ENCODE measurements at places on chromosomes 12 and 14. TPM values are rescaled to one million over a fixed set of nuclear protein-coding genes. Genes with fewer than 3 reads are reported as not detected.
A peak's percentile ranks its signal among the peaks of the same experiment; 100 is the strongest.

GRCh38 chr12:88153959-88154358, 11.9 kb downstream of the TMTC3 start:
- H3K27ac ChIP-seq, result no peak overlapping the region
- peak; percentile 50 for DNase-seq
- H3K36me3 ChIP-seq, result peaks cover 3% of the 10 kb centered on the region
- no peak overlapping the region for H3K4me3 ChIP-seq

RAB5B gene
- 62.1 TPM for total RNA-seq

LMNTD1 gene
- 0.18 TPM for total RNA-seq

- H3K4me3 ChIP-seq, result no peak overlapping the region
- H3K27ac ChIP-seq, result peak overlapping the region; percentile 31
- no peaks in the 10 kb centered on the region for H3K4me1 ChIP-seq
- DNase-seq, result peak; percentile 82
- H3K36me3 ChIP-seq, result no peaks in the 10 kb centered on the region
Measured at GRCh38 chr14:52801014-52801712, 9.8 kb upstream of the GNPNAT1 start.

ZBTB42 gene
- total RNA-seq, result 3.3 TPM

TAS2R14 gene
- 2.5 TPM for total RNA-seq

DNA sequence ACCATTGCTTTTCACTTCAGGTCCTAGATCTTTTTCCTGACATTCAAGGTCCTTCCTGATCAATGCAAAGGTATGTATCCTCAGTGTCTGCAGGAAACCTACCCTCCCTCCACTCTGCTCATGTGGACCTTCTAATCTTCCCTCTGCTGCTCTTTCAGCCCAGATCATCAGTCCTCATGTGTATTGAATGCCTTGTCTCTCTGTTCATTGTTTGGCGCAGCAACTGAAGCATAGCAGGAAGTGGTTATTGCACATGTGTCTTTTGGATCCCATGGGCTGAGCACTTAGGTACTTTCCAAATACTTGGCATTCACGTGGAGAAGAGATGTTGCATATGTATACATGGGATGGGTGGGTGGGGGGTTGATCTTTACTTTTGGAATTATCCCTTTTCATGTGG, 4.3 kb upstream of the NIN start:
- H3K4me3 ChIP-seq, result no peak overlapping the region
- peaks cover 5% of the 10 kb centered on the region for H3K4me1 ChIP-seq
- H3K27me3 ChIP-seq, result peaks cover 2% of the 10 kb centered on the region
- no peaks in the 10 kb centered on the region for H3K36me3 ChIP-seq

DNA sequence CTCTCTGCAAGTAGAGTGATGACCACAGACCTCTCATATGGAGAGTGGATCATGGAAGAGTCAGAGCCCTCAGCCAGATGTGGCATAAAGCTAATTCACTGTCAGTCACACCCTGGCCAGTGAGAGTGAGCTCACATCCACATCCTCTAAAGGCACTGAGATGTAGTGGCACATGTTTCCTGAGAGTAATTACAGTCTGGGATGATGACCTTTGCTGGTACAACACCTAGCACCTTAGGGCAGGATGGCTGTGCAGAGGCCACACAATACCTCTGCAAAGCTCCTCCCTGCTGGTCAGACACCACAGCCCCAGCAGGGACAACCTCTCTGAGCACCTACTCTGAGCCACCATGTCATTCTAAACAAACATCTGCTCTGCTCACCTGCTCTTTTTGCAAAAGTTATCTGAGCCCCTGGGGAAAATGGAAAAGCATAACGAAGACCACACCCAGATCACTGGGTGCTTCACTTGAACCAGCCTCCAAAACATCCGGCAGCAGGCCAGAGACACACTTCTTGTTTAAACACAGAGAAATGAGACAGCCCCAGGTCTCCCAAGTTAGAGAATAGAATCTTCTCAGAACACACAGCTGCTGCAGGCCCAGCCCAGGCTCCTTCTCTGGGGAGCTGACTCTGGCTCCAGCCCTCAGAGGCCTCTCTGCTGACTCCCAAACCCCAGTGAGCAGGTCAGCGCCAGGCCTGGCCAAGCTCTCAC, 30.3 kb downstream of the PITPNM2 start:
- no peak overlapping the region for H3K27ac ChIP-seq
- H3K36me3 ChIP-seq, result no peaks in the 10 kb centered on the region
- no peak overlapping the region for H3K4me3 ChIP-seq
- H3K4me1 ChIP-seq, result peaks cover 18% of the 10 kb centered on the region

CMTM5 gene
- 1.1 TPM for total RNA-seq

KRT8 gene
- total RNA-seq, result 1.1 TPM

GMFB gene
- total RNA-seq, result 41.7 TPM

GRCh38 chr12:22855456-22855855, 230.5 kb downstream of the ETNK1 start:
- H3K27me3 ChIP-seq, result no peaks in the 10 kb centered on the region
- no peak overlapping the region for H3K4me3 ChIP-seq
- no peak overlapping the region for H3K27ac ChIP-seq

OR6C2 gene
- not detected for total RNA-seq

DNA sequence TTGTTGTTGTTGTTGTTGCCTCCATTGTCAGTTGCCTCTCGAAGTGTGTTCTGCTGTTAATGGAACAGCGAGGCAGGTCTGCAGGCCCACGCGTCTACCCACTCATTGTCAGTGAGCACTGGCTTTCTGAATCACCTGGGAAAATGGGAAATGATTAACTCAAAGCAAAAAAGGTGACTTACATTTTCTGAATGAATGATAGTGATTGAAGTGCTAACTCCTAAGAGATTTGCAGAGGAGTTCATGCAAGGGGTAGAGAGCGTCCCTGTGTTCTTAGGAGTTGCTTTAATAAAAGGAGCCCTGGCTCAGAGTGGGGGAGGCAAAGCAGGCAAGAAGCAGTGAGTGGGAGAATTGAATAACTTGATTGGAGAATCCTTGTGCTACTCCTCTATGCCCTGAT, 177.6 kb downstream of the CAND1 start:
- H3K27ac ChIP-seq, result no peak overlapping the region
- peaks cover 5% of the 10 kb centered on the region for H3K4me1 ChIP-seq
- H3K36me3 ChIP-seq, result no peaks in the 10 kb centered on the region
- DNase-seq, result no peak
- no peak overlapping the region for H3K4me3 ChIP-seq
- H3K27me3 ChIP-seq, result no peaks in the 10 kb centered on the region

- H3K27me3 ChIP-seq, result no peaks in the 10 kb centered on the region
- no peak for DNase-seq
- peaks cover 5% of the 10 kb centered on the region for H3K36me3 ChIP-seq
- no peak overlapping the region for H3K27ac ChIP-seq
- no peaks in the 10 kb centered on the region for H3K4me1 ChIP-seq
- H3K4me3 ChIP-seq, result no peak overlapping the region
Measured at GRCh38 chr14:55359307-55359706, 52.3 kb downstream of the ATG14 start.

DNA sequence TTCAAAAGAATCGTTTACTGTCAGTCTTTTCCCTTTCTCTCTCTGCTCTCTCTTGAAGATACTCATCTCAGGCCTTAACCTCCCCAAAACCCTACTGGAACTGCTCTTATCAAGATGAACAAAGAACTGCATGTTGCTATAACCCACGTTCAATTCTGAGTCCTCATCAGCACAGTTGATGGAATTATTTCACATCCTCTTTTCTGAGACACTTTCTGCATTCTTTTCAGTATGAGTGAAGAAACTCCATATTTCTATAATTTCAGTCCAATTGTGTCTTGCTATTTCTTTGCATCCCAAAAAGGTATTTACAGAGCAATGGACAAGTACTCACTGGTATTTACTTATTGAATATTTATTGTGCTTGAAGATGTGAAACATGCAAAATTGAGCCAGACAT, 160.1 kb upstream of the CPNE8 start:
- DNase-seq, result no peak
- H3K36me3 ChIP-seq, result no peaks in the 10 kb centered on the region
- no peaks in the 10 kb centered on the region for H3K27me3 ChIP-seq
- no peak overlapping the region for H3K4me3 ChIP-seq

DNA sequence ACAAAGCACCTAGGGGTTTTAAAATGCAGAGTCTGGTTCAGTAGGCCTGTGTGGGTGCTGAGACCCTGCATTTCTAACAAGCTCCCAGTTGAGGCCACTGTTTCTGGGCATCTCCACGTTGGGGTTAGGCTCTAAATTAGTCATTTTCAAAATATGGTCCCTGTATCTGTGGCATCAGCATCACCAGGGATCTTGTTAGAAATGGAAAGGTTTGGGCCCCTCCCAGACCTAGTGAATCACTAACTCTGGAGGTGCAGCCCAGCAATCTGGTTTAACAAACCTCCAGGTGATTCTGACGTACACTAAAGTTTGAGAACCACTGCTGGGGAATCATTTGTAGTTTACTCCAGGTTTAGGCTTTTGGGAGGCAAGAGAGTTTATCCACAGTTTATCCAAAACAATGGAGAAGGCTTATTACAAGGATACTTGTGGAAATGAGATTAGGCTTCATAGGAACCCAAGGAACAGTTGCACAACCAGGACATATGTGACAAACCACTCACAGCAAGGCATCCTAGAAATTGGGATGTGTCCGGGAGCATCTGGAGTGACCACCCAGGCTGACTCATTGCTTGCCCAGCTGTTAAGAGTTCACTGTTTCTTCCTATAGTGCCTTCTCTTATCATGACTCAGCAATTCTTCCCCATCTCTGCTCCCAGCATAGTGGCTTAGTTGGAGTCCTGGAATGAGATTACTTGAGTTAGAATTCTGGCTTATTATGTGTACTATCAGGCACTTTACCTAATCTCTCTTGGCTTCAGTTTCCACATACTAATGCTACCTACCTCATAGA, 71.6 kb upstream of the STXBP6 start:
- peaks cover 3% of the 10 kb centered on the region for H3K4me1 ChIP-seq
- no peaks in the 10 kb centered on the region for H3K27me3 ChIP-seq
- H3K4me3 ChIP-seq, result no peak overlapping the region

SPX gene
- 12.9 TPM for total RNA-seq

C12orf50 gene
- 0.09 TPM for total RNA-seq

CCDC175 gene
- total RNA-seq, result not detected

DNA sequence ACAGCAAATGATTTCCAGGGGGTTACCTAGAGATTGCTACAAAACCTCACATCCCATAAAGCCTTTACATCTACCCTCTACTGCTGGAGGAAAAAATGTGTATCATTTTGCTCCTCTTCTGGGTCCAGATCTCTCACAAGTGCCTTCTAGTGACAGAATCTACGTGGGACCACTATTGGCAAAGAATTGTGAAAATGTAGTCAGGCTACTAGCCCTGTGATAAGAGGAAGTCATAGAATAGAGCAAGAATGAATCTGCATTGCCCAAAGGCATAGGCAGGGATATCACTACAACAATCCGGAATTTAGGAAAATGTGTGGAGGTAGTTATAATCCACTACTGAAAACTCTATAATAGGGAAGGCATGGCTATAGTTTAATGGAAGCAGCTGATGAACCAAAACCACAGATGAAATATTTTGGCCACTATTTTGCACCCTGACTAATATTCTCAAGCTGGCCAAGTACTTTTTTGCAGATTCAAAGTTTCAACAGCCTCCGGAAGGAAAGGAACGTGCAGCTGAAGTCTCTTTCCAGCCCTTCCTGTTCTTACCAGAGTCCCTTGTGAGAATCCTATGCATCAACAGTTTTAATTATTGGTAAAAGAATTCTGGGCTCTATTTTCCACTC, 176.8 kb downstream of the PHLDA1 start:
- no peaks in the 10 kb centered on the region for H3K36me3 ChIP-seq
- no peak overlapping the region for H3K4me3 ChIP-seq
- H3K4me1 ChIP-seq, result peaks cover 8% of the 10 kb centered on the region

GRCh38 chr12:97203408-97203807, 259.2 kb upstream of the RMST start:
- no peak overlapping the region for H3K27ac ChIP-seq
- H3K36me3 ChIP-seq, result no peaks in the 10 kb centered on the region
- H3K27me3 ChIP-seq, result no peaks in the 10 kb centered on the region

ERO1A gene
- 16.4 TPM for total RNA-seq

ERP27 gene
- 0.13 TPM for total RNA-seq

DNA sequence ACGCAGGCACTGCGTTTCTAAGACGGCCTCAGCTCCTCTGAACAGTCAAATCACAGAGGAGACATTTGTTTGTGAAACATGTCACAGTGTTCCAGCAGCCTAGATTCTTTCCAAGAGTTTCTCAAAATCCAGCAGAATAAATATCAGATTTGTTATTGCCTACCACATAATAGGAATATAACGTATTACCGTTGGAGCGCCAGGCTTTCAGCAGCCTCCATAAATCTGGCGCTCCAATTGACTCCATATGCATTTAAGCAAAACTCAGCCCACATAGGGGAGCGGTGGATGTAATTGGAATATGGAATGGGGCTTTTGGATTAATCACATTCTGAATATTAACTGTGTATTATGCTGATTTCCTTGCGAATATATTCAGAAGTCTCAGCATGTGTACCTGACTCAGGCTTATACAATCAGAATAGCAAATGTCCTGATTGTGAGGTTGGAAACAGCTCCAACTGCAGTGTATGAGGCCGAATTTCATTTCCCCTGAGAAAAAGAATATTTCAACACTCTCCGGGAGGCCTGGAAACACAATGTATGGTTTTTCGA, 174.0 kb downstream of the ASCL4 start:
- DNase-seq, result peak; percentile 93
- no peaks in the 10 kb centered on the region for H3K4me1 ChIP-seq
- H3K27me3 ChIP-seq, result no peaks in the 10 kb centered on the region
- H3K27ac ChIP-seq, result peak overlapping the region; percentile 45
- no peak overlapping the region for H3K4me3 ChIP-seq

PRR4 gene
- 4.8 TPM for total RNA-seq

DNA sequence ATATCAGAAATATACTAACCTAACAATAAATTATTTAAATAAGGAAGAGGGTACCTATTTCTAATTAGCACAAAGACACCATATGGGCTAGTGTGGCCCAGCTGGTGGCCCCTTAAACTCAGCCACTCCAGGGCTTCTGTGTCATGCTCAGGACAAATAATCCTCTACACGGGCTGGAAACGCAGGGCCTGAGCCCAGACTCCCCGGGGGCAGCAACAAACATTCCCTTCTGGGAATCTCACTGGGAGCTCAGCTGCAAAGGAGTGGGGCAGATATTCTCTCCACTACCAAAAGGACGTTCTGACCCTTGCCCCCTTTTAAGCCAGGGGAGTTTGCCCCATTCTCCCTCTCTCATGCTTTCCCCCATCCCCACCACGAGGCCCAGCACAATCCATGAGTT, 43.7 kb upstream of the ELK3 start:
- H3K36me3 ChIP-seq, result no peaks in the 10 kb centered on the region
- no peaks in the 10 kb centered on the region for H3K4me1 ChIP-seq
- no peaks in the 10 kb centered on the region for H3K27me3 ChIP-seq
- H3K27ac ChIP-seq, result no peak overlapping the region

DNA sequence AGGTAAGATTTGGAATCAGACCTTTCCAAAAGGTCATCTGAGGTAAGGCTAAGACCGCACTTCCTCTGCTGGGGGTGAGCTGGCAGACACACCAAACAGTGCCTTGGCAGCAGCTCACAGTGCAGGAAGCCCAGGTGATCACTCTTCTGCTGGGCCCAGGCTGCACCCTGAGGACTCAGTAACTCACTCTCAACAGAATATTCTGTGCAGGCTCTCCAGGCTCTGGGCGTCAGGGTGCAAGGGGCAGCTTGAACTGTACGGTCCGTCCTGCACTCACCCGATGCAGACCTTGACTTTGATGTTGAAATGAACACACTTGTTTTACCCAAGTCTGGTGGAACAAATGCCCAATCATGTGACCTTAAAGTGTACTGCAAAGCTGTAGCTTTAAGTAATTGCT, 6.0 kb downstream of the ALKBH2 start:
- H3K27me3 ChIP-seq, result no peaks in the 10 kb centered on the region
- no peak for DNase-seq
- H3K27ac ChIP-seq, result no peak overlapping the region
- H3K4me1 ChIP-seq, result peaks cover 6% of the 10 kb centered on the region
- H3K36me3 ChIP-seq, result peaks cover 73% of the 10 kb centered on the region
- H3K4me3 ChIP-seq, result no peak overlapping the region

Measured in muscle of leg (tissue), 16 donors.